ENCODE measurements at places on chromosomes 2 and 18.

- DNase-seq, result no peak
Measured at GRCh38 chr2:137566387-137566786, 397.9 kb upstream of the HNMT start.

- DNase-seq, result no peak
Measured at GRCh38 chr2:44912660-44913059, 28.8 kb upstream of the SIX3 start.

- no peak for DNase-seq
Measured at GRCh38 chr18:41906528-41907146, 48.4 kb upstream of the PIK3C3 start.

DNA sequence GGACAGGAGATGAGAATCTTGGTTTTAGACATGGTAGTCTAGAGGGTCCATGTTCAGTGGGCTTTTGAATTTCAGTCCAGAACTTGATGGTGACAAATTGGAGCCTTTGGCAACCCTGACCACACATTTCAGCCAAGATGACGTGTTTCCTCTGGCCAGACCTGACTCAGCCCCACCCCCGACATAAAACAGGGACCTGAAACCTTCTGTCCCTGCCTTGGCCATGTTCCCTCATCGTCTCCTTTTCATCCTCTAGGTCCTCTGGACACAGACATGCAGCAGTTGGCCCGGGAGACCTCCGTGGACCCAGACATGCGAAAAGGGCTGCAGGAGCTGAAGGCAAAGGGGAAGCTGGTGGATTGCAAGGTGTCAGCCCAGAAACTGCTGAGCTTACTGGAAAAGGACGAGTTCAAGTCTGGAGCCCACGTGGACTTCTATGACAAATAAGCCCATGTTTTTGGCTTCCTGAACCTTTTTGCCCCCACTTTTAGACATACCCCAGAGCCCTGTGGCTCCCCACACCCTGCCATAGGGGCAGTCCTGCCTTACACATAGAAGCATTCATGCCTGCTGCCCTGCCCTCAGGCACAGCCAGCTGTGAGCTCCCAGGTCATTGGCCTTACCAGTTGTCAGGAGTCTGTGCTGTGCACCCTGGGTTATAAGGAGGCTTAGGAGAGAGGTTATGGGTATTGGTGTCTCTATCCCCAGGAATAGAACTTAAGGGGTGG lies 4.0 kb downstream of the SPR start:
- no peak for DNase-seq

GRCh38 chr2:171271971-171272436 lies 111.3 kb upstream of the TLK1 start:
- DNase-seq, result no peak

DNA sequence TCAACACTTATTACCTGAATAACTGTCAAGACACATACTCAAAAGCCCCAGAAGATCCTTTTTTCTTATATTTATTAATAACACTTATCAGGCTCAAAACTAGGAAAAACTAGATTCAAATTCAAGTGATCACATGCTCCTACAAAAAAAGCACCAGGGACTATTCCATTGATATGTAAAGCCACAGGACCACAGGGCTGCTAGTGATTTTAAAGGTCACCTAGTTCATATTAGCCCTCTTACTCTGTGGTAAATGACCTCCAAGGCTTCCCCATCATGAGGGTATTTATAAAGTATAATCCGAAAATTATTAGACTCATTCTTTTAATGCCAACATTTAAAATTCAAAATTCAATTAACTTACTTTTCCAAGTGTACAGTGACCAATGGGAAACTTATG lies 52.5 kb downstream of the LRPPRC start:
- no peak for DNase-seq

DNA sequence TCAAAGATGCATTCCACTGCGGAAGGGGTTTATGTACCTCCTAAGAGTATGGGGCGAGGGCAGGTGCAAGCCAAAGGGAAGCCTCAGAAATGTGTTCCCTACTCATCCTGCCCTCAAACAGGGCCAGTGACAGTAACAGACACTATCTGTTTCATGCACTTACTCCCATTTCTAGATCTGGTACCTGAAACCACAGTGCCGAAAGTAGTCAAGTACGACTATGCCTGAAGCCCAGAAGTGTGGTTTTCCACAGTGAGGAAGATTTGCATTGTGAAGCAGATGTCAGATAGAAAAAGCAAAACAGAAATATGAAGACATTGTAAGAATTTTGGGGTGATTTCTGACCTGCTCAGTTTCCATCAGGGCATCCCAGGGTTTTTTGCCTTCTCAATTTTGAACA lies 748.7 kb downstream of the RNF144A start:
- DNase-seq, result no peak

DNA sequence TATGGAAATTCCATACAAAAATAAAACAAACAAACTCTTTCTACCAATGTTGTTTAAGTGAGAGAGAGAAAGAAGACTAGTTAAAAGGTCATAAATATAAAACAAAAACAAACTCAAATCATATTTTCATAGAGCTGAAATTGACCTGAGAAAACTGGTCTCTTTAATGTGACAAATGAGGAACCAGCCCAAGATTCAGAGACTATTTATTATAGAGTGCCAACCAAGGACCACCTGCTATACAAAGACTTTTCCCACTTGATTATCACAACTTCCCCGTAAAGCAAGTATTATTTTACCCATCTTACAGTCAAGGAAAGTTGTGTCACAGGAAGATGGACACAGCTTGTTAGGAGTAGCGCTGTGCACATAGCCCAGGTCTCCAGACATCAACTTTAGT lies 13.3 kb downstream of the ANKRD44 start:
- no peak for DNase-seq

GRCh38 chr2:239746559-239747246 lies 278.4 kb downstream of the NDUFA10 start:
- no peak for DNase-seq

DNA sequence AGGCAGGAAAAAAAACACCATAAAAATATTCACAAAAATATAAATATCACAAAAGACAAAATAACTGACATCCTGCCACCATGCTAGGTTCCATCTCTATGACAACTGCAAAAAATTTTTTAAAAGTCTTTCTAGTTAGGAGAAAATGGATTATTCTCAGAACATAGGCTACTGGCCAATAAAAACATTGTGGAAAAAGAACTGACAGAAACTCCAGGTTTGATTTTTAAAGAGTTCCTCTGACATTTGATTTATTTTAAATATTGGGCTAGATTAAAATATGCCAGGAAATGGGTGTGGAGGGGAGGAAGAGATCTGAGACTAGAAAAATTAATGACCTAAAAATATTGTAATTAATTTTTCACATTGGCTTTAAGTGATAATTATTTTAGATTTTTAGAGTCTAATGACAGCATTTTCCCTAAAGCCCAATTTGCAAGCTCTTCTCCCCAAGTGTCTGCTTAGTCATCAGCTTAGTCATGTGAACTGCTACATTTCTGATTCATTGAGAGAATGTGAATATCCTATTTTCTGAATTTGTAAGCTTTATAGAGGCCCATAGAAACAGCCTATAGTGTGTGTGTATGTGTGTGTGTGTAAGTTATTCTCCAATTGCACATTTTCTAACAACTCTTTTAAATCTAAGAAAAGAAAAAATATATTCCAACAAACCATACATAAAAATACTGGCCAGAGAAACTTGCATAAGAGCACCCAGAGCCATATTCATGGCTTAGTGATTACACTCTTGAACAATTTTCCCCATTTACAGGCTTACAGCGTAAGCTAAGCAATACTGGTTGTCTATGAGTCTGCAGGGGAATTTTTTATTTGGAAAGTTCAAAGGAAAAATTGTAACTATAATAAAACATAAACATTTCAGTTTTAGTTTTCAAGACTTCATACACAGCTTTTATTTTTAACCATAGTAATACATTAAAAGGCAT lies 48.4 kb downstream of the TMEFF2 start:
- no peak for DNase-seq

DNA sequence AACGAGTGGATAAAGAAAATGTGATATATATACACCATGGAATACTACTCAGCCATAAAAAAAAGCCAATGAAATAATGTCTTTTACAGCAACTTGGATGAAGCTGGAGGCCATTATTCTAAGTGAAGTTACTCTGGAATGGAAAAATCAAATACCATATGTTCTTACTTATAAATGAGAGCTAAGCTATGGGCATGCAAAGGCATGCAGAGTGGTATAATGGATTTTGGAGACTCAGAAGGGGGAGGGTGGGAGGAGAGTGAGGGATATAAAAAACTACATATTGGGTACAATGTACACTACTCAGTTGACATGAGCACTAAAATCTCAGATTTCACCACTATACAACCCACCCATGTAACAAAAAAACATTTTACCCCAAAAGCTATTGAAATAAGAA lies 1.7 kb upstream of the MSGN1 start:
- DNase-seq, result no peak
